Natural killer cell treated with Interleukin-12 subunit alpha and Interleukin-12 subunit beta and Interleukin-15 and Interleukin-18, amount 100 ng/mL, for 72 hours (primary cell): ENCODE measurements at places on chromosomes 5 and 9.

DNA sequence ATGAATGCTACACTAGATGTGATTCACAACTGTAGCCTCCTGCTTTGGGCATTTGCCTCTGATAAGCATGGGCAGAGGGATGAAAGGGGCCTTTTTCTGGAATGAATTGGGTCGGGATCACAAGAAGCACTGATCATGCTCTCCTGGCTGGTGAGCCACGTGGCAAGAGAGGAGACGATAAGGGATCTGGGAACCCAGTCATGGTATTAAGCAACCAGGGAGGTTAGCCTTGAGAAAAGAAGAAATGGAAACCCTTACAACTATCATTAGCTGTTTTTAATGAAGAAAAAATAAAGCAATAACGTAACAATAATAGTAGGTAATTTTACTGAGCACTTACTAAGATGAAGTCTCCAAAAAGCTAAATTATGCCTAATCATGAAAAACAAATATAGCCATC is 50.0 kb upstream of the RAI14 start:
- H3K27me3 ChIP-seq, result peaks cover 6% of the 10 kb centered on the region
- H3K27ac ChIP-seq, result no peak overlapping the region
- no peaks in the 10 kb centered on the region for H3K4me1 ChIP-seq
- H3K4me3 ChIP-seq, result no peak overlapping the region

GRCh38 chr9:106207298-106207697 is 513.0 kb downstream of the TMEM38B start:
- H3K36me3 ChIP-seq, result peaks cover 23% of the 10 kb centered on the region
- DNase-seq, result no peak
- no peaks in the 10 kb centered on the region for H3K27me3 ChIP-seq

GRCh38 chr5:78594610-78595457 is 53.7 kb downstream of the LHFPL2 start:
- DNase-seq, result no peak
- H3K4me3 ChIP-seq, result no peak overlapping the region
- H3K4me1 ChIP-seq, result no peaks in the 10 kb centered on the region
- H3K27me3 ChIP-seq, result peaks cover 16% of the 10 kb centered on the region
- no peak overlapping the region for H3K27ac ChIP-seq

DNA sequence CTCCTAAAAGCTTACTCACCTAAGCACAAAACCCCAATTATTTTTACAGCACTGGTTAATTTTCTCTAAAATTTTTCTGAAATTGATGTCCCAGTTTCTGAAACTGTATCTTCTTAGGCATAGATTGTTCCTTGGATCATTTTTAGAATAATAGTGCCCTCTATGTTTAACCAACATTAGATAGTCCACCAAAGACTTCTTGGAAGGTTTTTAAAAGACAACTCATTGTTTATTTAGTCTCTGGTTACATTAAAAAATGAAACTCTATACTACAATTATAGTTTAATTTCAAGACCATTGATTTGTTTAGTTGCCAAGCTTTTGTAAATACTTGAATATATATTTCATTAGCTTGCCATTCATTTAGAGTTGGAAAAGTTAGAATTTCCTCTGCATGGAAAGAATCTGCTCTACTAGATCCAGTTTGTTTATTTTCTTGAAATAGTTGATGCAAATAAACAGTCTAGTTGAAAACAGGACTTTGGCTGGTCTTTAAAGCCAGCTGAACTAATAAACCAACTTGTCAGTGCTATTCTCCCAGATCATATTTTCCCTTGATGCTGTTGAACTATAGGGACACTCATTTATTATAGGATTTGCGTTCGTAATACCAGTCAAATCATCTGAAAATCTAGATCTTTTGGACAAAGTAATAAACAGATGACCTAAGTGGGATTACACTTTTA is 990.5 kb downstream of the TLE1 start:
- H3K27ac ChIP-seq, result no peak overlapping the region
- H3K4me1 ChIP-seq, result no peaks in the 10 kb centered on the region
- DNase-seq, result no peak
- H3K27me3 ChIP-seq, result no peaks in the 10 kb centered on the region
- no peaks in the 10 kb centered on the region for H3K36me3 ChIP-seq
- no peak overlapping the region for H3K4me3 ChIP-seq

- no peaks in the 10 kb centered on the region for H3K36me3 ChIP-seq
- peaks cover 16% of the 10 kb centered on the region for H3K4me1 ChIP-seq
- H3K27me3 ChIP-seq, result peaks cover 3% of the 10 kb centered on the region
- H3K4me3 ChIP-seq, result no peak overlapping the region
- H3K27ac ChIP-seq, result no peak overlapping the region
- no peak for DNase-seq
These were observed 126.3 kb downstream of the TRIO start for GRCh38 chr5:14269395-14269794.

- H3K27me3 ChIP-seq, result peaks cover 14% of the 10 kb centered on the region
- no peak for DNase-seq
- no peak overlapping the region for H3K27ac ChIP-seq
- no peaks in the 10 kb centered on the region for H3K36me3 ChIP-seq
- no peak overlapping the region for H3K4me3 ChIP-seq
- no peaks in the 10 kb centered on the region for H3K4me1 ChIP-seq
These were observed 80.9 kb downstream of the YIPF5 start for GRCh38 chr5:144089401-144090021.

GRCh38 chr5:163563880-163564279 is 58.5 kb downstream of the MAT2B start:
- H3K36me3 ChIP-seq, result no peaks in the 10 kb centered on the region
- no peak overlapping the region for H3K4me3 ChIP-seq
- H3K27me3 ChIP-seq, result peaks cover 27% of the 10 kb centered on the region
- DNase-seq, result no peak
- H3K27ac ChIP-seq, result no peak overlapping the region

GRCh38 chr5:135880278-135880677 is 15.4 kb downstream of the IL9 start:
- H3K4me1 ChIP-seq, result no peaks in the 10 kb centered on the region
- peaks cover 40% of the 10 kb centered on the region for H3K27me3 ChIP-seq
- no peak for DNase-seq
- H3K36me3 ChIP-seq, result no peaks in the 10 kb centered on the region

GRCh38 chr9:89891591-89892304 is 286.9 kb downstream of the GADD45G start:
- no peaks in the 10 kb centered on the region for H3K4me1 ChIP-seq
- H3K27ac ChIP-seq, result no peak overlapping the region
- H3K27me3 ChIP-seq, result peaks cover 6% of the 10 kb centered on the region

DNA sequence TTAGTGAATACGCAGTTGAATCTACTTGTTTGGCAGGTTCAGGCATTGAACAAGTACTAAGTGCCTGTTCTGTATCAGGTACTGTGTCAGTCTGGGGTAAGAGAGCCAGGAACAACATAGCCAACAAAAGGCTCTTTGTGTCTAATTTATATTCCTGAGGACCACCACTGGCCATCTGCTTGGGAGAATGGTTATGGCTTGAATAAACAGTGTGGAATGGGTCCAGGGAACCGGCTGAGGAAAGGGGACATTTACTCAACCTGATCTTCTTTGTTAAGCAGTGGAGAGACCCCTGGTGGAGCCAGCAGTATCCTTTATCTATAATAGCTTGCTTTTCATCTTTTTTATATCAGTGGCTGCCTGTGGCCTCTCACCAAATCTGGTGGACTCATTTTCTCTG is 38.6 kb downstream of the EXOSC2 start:
- no peak overlapping the region for H3K27ac ChIP-seq
- no peak for DNase-seq
- H3K4me3 ChIP-seq, result no peak overlapping the region
- H3K4me1 ChIP-seq, result peaks cover 18% of the 10 kb centered on the region

- no peak overlapping the region for H3K4me3 ChIP-seq
- H3K27ac ChIP-seq, result no peak overlapping the region
These were observed 21.3 kb upstream of the MEGF9 start for GRCh38 chr9:120735415-120736126.

GRCh38 chr9:78324682-78325081 is 27.8 kb downstream of the PSAT1 start:
- no peak overlapping the region for H3K4me3 ChIP-seq
- no peak for DNase-seq
- no peak overlapping the region for H3K27ac ChIP-seq
- no peaks in the 10 kb centered on the region for H3K4me1 ChIP-seq

DNA sequence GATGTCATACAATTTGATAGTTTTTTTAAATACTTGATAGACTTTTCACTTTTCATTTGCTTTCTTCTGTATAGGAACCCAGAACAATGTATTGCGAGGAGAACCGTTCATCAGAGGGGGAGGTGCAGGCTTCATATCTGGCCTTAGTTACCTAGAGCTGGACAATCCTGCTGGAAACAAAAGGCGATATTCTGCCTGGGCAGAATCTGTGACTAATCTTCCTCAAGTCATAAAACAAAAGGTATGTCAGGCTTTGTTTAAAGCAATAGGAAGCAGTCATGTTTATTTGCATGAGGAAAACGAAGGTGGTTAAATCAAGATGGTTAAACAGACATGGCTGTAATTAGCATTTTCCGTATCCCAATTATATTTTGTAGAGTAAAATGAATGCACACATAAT is 46.0 kb downstream of the C7 start:
- H3K4me3 ChIP-seq, result no peak overlapping the region
- no peaks in the 10 kb centered on the region for H3K36me3 ChIP-seq
- H3K4me1 ChIP-seq, result no peaks in the 10 kb centered on the region
- H3K27ac ChIP-seq, result no peak overlapping the region
- DNase-seq, result no peak
- H3K27me3 ChIP-seq, result peaks cover 13% of the 10 kb centered on the region

DNA sequence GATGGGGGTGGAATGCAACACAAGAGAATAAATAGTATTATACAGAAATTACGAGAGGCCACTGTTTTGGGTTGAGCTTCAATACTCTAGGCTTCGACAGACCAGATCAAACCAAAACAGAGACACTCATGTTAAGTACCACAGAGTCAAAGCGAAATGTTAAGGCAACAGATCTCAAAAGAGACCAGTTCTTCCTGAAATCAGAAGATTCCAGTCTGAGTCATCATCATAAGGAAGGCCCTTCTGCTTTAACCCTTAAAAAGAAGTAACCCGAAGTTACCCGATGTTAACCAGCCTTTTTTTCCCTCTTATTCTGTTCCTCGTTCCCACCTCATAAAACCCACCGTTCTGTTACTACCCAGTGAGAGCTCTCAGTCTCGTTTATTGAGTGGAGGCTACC is 75.9 kb downstream of the SFXN1 start:
- no peak for DNase-seq
- peaks cover 14% of the 10 kb centered on the region for H3K27me3 ChIP-seq
- no peaks in the 10 kb centered on the region for H3K36me3 ChIP-seq
- H3K4me1 ChIP-seq, result no peaks in the 10 kb centered on the region

DNA sequence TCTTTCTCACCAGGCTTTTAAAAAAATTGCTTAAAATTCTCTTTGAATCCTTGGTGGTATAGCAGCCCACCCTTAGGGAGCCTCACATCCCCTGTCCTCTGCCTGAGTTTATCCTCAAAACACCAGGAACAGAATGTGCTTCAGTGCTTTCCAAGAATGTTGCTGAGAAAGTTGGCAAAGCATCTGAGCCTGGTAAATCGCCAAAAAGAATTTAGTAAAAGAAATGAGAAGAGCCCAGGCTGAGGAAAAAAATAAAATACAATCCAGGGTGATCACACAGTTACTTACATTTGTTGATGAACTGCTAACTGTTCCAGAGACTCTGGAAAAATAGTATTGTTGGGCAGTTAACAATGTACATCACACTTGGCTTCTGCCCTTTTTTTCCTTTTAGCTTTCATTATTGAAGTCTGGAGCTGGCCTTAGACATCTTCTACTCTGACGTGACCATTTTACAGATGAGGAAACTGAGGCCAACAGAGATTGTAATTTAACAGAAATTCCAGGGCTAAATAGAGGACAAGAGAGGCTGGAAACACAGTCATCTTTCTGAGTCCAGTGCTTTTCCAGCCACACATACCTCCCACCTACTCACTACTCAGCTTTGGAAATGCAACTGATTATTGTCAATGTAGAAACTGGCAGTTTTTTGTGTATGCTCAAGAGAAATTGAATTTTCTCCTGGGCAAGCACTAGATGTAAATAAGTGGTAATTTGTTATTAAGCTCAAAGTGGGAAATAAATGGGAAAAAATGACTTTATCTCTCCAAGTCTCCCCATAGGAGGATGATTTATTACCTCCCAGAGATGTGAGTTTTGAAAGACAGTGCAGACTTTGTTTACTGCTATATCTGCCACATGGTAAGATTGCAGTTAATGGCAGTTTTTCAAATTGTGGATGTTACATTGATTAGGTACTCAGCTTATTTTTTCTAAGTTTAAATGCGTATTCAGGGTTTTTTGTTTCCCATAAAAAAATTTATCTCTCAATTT is 86.7 kb upstream of the ALDH1A1 start:
- H3K36me3 ChIP-seq, result no peaks in the 10 kb centered on the region
- peaks cover 25% of the 10 kb centered on the region for H3K27me3 ChIP-seq
- H3K4me1 ChIP-seq, result no peaks in the 10 kb centered on the region
- DNase-seq, result no peak
- H3K27ac ChIP-seq, result no peak overlapping the region

DNA sequence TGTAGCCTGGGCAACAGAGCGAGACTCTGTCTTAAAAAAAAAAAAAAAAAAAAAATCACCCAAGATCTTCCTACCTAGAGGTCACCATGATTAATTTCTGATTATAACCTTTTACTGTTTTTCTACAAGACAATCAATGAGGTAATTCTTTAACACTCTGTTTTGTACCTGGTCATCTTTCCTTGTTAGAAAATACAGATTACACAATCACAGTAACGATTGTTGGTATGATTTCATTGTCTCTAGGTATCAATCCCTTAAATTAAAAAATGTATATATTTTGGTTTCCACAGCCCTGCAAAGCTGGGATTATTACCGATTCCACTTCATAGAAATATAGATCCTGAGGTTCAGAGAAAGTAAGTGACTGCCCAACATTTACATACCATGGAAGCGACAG is 8.3 kb upstream of the ATG10 start:
- DNase-seq, result no peak
- H3K36me3 ChIP-seq, result no peaks in the 10 kb centered on the region
- no peak overlapping the region for H3K4me3 ChIP-seq
- no peaks in the 10 kb centered on the region for H3K4me1 ChIP-seq
- no peaks in the 10 kb centered on the region for H3K27me3 ChIP-seq

DNA sequence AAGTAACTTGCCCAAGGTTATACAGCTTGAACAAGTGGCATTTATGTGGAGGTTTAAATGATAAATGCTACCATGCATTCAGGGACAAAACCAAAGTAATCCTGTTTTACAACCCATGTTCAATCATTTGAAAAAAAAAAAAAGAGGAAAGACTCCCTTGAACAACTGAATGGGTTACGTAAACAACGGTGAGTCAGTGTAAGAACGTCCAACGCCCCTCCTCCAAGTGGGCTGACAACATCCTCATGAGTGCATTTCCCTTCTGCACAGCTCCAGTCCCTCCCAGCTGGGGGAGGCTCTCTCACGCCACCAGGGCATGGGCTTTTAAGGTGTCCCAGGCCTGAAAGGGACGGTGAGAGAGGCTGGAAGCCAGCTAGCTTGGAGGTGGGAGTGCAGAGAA is 90.0 kb downstream of the PRRT1B start:
- no peaks in the 10 kb centered on the region for H3K27me3 ChIP-seq
- peak; percentile 85 for DNase-seq
- H3K27ac ChIP-seq, result peak overlapping the region; percentile 83
- H3K36me3 ChIP-seq, result peaks cover 18% of the 10 kb centered on the region

- H3K27me3 ChIP-seq, result peaks cover 8% of the 10 kb centered on the region
- H3K4me3 ChIP-seq, result no peak overlapping the region
- no peak overlapping the region for H3K27ac ChIP-seq
- DNase-seq, result no peak
- no peaks in the 10 kb centered on the region for H3K4me1 ChIP-seq
These were observed 79.1 kb downstream of the UGCG start for GRCh38 chr9:111975709-111976108.
